ENCODE measurements at places on chromosomes 12 and 14. TPM values are rescaled to one million over a fixed set of nuclear protein-coding genes. Genes with fewer than 3 reads are reported as not detected.

Gene AMN
- total RNA-seq = 8.2 TPM

Gene TMEM30B
- not detected for total RNA-seq

Gene USP15
- 71.1 TPM for total RNA-seq

Gene GCH1
- total RNA-seq = 25.2 TPM

Gene ESR2
- 0.04 TPM for total RNA-seq

- DNase-seq = no peak
Observed at GRCh38 chr12:5748027-5748426, 197.0 kb downstream of the ANO2 start.

- DNase-seq = peak; percentile 46
Observed at GRCh38 chr14:69880044-69880487, 850 bp downstream of the SMOC1 start.

DNA sequence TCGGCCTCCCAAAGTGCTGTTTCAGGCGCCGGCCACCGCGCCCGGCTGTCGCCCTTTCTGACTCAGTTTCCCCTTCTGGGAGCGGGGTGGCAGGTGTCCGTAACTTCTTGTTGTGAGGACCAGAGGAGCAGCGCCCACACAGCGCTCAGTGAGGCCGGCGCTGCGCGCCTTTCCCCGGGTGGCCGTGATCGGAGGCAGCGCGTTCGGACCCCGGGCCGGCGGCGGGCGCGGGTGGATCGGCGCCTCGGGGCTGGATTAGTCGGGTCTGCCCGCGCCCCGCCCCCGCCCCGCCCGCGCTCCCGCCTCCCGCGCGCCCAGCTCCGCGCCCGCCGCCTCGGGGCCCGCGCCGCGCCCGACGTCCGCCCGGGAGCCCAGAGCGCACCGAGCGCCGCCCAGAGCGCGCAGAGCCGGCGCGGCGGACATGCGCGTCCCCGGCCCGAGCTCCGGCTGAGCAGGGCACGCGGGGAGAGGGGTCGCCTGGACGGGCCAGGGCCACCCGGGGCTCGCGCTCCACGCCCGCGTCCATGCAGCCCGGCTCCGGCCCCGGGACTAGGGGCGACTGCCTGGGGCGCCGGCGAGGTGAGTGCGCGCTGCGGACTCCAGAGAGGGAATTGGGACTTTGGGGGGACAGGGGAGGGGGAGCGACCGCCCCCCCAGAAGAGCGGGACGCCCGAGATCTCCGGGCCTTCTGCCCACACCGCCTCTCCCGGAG lies 50.6 kb downstream of the LRCOL1 start:
- DNase-seq = peak; percentile 6

GRCh38 chr14:53953002-53953827 lies 3.4 kb downstream of the BMP4 start:
- DNase-seq = peak; percentile 69

DNA sequence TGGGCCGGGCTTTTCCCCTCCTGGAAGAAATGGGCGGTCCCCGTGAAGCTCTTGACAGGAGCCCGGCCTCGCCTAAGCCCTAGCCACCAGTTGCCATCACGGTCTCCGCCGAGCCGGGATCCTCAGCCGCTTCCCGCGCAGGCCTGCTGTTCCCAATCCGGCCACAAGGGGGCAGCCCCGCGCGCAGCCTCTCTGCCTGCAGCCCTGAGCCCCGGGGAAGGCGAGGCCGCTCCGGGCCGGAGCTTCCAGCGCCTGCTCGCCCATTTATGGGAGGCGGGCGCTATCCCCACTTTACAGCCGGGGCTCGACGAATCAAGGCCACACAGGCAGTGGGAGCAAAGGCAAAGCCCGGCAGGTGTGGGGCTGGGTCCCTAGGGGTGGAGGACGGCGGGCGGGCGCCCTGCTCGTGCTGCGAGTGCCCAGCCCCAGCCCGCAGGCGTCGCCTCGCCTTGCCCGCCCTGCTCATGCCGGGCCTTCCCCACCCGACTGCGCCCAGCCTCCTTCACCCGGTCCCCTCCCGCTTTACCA lies 61.5 kb downstream of the LGMN start:
- DNase-seq = no peak

DNA sequence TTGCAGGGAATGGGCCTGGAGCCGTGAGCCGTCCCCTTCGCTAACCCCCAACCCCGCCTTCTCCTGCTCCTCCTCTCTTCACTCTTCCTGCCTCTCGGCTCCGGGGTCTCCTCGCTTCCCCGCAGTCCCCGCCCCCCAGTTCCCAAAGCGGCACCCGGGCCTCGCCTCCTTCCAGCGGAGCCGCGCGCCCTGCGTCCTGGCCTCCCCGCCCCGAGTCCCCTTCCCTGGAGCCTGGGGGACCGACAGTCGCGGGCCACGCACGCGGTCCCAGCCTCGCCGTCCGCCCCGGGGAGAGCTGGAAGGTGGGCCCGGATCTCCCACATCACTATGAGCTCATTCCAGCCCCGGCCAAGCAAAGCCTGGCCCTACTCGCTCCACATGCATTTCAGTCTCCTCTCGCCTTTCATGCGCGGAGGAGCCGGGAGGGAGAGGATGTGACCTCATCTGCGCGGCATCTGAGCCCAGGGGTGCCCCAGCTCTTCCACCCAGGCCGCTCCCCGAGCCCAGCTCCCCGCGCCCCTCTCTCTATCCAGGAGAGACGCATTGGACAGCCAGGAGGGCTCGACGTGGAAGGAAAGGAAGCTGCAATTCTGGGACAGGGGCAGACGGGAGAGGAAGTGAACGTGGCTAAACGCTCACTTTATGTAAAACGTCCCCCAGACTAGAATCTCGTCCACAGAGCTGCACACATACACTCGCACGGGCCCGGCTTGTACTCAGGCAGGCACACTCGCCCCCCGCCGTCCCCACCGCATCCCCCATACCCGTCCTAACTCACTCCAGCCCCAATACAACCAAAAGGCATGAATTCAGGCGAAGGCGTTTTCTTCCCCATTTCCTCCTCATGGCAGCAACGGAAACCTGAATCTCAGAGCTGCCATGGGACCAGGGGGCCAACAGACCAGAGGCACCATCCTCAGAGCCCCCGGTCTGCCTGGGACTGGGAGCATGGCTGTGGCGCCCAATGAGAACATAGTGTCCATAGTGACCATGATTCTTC lies 108.7 kb upstream of the CCND2 start:
- DNase-seq = no peak

DNA sequence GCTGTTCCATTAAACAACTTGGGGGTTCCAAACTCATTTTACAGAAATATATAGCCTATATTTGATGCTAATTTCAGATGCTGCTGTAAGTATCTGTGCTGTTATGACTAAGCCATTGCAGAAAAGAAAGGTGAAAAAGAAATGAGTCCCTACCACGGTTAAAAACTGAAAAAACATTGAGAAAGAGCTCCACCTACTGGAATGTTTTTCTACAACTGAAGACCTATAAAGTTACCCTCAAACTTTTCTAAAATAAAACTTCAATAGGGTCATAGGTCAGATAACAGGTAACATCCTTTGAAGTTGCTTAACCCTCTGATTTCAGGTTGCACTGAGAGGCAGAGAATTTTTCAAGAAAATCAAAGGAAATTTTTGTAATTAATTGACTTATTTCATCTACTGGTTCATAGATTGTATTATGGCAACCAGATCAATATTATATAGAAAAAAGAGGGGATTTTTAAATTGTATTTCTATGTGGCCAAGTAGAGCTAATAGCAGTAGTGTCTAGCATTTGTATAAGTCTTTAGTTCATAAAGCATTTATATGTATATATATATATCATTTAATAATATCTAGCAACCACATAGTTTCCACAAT lies 279.9 kb downstream of the RPS29 start:
- peak; percentile 3 for DNase-seq

DNA sequence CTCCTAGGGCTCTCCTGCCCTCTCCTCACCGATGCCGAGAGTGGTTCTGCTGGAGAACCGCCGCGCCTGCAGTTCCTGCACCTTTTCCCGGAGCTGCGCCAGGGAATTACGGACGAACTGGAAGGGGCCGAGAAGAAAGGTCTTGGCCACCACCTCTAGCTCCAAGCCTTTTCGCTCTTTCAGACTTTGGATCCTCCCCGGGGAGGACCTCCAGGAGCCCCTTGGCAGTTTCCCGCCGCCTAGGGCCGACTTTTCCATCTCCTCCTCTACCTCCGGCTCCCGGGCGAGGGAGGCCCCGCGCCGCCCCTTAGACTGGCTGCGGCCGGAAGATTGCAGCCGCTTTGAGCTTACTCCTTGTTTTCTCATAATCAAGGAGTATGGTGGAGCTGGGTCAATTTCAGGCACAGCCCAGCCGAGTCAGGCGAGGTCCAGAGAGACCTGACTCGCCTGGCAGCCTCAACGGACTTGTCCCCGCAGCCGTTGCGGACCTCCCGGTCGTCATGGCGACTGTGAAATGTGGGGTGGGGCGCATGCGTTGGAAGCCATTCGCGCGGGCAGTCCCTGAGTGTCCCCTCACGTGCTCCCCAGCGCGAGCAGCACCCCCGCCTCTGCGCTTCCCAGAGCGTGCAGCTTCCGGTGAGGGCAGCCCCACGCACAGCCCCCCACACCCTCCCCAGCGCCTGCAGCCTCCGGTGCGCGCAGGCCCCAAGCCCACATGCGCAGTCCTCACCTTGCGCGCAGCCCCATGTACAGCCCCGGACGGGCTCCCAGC lies at the start of gene DPY19L2:
Gene DPY19L2, minus strand, starts transcription at position 466 of the 772 bp plus-strand sequence. Its CDS starts 100 bp downstream, at position 366.
- DNase-seq = peak; percentile 1

GRCh38 chr14:50083467-50084337 lies 32.7 kb downstream of the VCPKMT start:
- no peak for DNase-seq

- DNase-seq = no peak
Observed at GRCh38 chr12:123788541-123788940, 26.4 kb downstream of the DNAH10 start.

DNA sequence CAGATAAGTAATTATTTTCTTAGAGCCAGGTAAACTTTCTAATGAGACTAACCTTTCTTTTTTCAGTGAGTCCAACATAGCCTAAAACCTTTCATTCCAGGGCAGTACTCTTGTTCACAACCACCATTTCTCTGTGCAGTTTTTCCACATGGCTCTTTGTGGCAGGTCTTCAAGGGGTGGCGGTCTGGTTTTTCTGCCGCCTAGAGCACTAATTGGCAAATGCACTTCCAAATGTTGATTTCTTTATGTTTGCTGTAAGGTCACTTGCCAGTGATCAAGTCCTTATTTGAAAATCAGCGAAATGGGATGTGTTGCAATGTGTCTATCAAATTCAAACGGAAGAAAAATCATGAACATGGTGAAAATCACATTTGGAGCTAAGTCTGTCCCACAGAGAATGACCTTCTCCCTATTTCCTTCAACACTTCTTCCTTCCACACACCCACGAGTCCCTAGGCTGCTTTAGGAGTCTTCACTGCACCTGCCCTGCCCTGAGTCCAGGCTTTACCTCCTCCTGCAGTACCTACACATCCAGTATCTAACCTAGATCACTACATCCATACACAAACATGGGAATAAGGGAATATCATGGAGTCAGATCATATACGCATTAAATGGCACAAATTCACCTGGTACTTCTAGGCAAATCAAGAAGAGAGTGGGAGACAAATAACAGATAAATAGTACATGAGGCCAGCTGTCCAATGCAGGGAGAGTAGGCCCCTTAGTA lies 1.9 kb downstream of the SRGAP1 start:
- no peak for DNase-seq

DNA sequence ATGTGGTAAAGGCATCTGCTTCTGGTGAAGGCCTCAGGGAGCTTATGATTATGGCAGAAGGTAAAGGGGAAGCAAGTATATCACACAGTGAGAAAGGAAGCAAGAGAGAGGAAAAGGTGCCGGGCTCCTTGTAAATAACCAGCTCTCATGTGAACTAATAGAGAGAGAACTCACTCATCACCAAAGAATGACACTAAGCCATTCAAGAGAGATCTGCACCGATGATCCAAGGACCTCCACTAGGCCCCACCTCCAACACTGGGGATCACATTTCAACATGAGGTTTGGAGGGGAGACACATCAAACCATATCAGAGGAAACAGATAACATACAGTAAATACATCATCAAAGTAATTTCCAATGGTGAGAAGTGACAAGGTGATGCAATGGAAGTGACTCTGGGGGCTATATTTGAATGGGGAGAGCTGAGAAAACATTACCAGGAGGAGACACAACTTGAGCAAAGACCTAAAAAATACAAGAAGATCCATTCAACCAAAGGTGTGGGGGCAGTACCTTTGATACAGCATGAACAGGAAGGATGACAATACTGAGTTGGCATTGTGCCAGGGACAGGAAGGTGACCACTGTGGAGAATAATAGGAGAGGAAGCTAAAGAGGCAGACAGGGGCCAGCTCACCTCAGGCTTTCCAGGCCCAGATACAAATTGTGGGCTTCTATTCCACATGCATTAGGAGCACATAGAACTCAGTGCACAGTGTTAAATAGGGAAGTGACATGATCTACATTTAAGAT lies 134.4 kb upstream of the GRIP1 start:
- peak; percentile 2 for DNase-seq

GRCh38 chr12:29781188-29781587 lies 2.6 kb downstream of the TMTC1 start:
- DNase-seq = no peak

DNA sequence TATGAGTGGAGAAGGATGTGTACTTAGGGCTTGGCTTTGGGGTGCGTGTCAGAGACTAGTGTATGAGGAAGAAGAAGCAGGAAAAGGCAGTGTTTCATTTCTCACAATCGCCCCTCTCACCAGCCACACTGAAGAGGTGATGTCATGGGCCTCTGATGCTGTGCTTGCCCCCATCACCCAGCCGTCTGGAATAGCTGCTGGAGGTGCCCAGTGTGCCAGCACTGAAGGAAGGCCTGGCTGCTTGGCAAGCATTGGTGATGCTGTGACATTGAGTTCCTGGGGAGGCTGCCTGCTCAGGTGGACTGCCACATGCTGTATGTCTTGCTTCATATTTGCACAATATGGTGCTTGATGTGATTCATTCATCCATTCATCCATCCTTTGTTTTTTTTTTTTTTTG lies 56.2 kb downstream of the CRADD start:
- no peak for DNase-seq

- DNase-seq = no peak
Observed at GRCh38 chr12:131142891-131143657, 189.4 kb downstream of the ADGRD1 start.

DNA sequence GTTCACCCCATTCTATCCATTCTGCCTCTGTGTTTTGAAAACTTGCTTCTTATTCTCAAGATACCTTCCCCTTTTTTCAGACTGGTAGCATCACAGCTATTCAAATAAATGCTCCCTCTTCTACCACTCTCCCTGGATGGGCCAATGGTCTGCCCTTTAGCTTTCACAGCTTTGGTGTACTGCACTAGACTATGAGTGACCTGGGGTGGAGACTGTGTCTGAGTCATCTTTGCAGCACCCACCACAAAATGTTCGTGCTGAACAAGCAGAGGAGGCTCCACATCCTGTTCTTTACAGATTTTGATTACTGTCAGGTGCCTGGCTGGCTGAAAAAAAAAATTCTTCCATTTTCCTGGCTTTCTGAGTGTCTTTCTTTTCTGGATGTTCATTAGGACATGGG lies 1104.1 kb upstream of the TMEM132C start:
- DNase-seq = no peak

Measured in HepG2 (cell line).